Stimulated activated CD4-positive, alpha-beta T cell treated with anti-CD3 and anti-CD28 coated beads, Interleukin-4, amount 100 ng/mL, for 1 hour (primary cell): ENCODE measurements at places on chromosomes 7 and 10.

- DNase-seq, result no peak
Measured at GRCh38 chr10:12214093-12214492, 18.1 kb downstream of the CDC123 start.

GRCh38 chr10:69409176-69409495 lies 7.6 kb downstream of the TACR2 start:
- DNase-seq, result no peak

DNA sequence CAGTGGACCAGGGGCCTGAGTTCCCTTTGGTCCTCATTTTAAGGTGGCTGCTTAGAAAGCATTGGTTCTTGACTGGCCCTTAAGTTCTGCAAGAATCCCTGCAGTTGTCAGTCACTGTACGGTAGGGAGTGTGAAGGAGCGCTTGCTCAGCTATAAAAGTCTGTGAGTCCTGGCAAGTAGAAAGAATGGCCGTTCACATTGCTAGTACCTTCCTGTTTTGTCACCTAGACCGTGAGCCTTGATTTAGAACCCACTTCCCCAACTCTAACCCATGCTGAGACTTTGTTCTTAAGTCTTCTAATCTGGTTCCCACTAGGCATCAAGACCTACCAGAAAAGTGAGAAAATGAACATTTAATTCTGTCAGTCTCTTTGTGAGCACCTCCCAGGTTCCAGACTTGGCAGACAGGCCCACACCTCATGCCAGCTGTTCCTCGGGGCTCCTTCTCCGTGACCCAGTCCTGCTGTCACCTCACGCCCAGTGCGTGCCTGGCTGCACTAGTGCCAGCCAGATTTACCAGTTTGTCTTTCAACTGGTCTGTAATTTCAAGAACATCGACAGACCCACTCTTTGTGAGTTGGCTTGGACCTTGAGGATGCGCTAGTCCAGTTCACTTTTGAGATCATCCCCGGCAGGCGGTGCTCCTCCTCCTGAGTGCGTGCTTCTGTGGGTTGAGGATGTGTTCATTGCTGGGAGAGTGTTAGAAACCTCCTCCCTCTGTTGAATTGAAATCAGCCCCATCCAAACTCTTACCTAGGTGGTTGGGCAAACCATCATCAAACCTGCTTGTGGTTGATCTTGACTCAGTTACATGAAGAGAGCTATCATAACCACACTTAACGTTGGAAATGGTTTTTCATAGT lies 78.5 kb downstream of the SHH start:
- no peak for DNase-seq

GRCh38 chr7:148187471-148187870 lies 403.1 kb upstream of the C7orf33 start:
- no peak for DNase-seq

DNA sequence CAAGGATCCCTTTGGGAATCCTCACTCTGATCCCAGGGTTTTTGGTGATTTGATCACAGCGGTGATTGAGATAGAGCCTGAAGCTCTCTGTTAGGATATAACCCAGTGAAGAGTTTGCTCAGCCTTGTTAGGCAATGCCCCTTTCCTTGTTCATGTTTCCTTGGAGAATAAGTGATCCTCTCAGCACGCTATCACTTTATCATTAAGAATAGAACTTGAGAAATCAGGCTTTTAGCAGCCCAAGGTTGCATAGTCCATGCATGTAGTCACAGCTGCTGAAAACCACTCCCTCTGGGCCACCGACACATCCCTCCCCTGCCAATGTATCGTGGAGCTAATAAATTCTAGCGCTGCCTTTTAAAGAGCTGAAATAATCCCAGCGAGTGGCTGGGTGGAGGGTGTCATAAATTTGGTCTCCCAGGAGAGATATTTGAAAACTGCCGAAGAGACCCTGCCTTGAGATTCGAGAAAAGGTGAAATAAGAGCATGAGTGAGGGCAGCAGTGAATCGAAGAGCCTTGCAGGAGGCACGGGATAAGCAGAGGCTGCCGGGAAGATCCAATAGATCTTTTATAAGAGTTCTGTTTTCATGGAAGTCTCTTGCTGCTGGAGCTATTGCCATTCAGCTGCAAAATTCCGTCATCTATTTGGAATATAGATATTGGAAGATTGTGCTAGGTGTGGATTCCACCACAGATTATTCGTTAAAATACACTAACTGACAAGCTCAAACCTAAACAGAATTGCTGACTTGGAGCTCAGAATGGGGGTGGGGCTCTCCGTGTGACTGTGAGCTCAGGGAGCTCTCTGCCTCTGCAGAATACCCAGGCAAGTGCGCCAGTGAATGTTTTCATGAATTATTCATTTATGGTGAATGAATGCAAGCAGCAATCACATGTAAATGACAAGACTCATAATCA lies 249.8 kb downstream of the TRIL start:
- DNase-seq, result no peak

DNA sequence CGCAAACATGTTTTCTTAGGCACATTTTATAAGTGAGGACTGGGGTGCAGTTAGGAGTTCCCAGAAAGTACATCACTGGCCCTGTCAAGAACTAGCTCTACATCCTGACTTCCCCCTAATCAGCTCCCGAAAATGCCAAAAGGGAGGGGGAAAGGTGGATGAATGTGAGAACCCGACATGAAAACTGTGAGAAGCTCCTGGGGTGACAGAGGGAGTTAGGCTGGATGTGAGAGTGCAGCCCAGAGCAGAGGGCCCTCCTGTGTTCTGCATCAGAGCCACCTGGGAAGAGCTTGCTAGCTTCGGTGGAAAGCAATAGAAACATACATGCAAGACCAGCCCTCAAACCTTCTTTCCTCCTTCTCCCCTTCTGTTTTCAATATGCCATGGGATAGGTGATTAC lies 30.5 kb upstream of the SEM1 start:
- DNase-seq, result no peak

GRCh38 chr7:79965946-79966345 lies 168.7 kb upstream of the GNAI1 start:
- DNase-seq, result no peak

DNA sequence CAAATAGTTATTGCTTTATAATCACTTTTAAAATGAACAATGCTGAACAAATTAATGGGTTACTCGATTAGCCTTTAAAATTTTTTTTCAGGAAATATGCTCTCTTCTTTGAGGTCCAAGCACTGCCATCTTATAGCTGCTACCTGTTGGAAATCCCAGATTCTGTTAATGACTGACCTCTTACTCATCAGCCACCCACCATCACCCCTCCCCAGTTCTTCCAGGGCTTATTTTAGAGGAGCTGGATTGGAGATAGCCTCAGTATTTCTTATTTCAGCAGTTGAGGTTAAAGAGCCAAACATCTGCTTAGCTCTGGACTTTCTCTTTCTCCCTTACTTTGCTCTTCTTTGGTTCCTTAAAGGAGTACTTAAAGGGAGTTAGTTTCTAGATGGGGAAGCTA lies 420.0 kb downstream of the EXOC4 start:
- no peak for DNase-seq

- no peak for DNase-seq
Measured at GRCh38 chr7:98209166-98209920, 1.9 kb upstream of the BHLHA15 start.

GRCh38 chr7:78702770-78703169 lies 750.7 kb downstream of the MAGI2 start:
- no peak for DNase-seq

DNA sequence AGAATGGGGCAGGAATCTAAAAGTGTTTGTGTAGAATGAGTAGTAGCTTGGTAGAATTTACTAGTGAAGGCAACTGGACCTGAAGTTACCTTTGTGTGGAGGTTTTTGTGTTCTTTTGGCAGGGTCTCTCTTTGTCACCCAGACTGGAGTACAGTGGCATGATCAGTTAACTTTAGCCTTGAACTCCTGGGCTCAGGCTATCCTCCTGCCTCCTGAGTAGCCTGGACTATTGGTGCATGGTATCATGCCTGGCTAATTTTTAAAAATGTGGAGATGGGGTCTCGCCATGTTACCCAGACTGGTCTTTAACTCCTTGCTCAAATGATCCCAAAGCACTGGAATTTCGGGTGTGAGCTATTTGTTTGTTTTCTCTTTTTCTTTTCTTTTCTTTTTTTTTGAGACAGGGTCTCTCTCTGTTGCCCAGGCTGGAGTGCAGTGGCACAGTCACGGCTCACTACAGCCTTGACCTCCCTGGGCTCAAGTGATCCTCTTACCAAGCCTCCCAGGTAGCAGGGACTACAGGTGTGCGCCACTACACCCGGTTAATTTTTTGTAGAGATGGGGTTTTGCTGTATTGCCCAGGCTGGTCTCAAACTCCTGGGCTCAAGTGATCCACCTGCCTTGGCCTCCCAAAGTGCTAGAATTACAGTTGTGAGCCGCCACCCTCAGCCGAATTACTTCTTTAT lies 76.7 kb downstream of the MKLN1 start:
- DNase-seq, result no peak

- no peak for DNase-seq
Measured at GRCh38 chr10:75180592-75180991, 30.0 kb upstream of the VDAC2 start.

- DNase-seq, result no peak
Measured at GRCh38 chr10:49141541-49142332, 7.9 kb upstream of the FAM170B start.

DNA sequence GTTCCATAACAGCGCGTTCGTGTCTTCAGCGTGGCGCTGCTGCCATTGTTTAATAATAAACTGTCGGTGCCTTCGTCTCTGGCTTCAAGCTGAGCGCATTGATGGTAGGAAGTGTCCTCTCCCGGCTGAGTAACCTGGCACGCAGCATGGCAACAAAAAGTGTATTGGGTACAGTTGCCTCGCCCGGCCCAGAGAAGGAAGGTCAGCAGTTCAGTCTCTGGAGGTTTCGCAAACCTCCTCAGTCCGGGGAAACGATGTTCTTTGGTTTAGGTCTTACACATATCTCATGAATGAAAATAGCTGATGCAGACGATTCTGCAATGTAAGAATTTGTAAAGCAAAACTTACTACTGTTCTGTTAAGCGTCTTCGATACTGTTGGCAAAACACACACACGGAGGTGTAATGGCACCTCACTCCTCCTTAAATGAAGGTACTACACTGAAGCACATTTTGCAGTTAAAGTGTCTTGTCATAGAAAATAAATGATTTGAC lies 739 bp upstream of the CCDC186 start:
- no peak for DNase-seq

DNA sequence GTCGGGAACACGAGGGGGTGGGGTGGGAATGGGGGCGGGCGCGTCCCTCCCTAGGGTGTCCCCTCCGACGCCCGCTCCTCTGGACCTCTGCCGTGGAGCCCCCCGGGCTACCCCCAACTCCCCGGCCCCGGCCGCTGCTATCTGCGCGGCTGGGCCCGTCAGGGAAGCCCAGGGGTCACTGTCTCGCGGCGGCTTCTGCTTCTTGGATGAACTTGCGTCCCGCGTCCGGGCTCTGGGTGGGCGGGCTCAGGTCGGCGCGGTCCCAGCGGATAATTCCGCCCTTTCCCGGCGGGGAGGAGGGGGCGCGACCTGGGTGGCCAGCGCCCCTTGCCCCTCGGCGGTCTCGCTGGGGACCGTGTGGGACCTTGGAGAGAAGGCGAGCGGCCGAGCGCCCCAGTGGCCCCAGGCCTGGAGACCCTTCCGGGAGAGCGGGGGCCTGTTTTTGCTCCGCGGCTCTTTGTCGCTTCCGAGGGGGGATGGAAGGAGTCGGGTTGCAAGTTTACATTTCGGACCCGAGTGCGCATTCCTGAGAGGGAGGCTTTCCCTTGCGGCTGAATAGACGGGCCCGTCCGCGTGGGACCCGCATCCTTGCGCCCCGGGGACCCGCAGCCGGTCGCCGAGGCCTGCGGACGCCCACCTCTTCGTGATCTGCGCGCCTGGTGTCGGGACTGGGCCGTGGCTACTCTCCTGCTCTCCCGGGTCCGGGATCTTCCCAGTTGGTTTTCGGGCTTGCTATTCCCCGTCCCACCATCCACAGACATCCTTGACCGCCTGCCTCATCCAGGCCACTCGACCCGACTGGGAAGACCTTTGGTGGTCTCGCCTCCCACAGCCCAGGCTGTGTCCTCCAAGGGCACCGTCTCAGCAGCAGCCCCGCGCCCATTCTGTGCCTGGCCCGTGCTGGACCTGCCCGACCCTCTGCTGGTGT lies 812 bp downstream of the DOCK1 start:
- no peak for DNase-seq

DNA sequence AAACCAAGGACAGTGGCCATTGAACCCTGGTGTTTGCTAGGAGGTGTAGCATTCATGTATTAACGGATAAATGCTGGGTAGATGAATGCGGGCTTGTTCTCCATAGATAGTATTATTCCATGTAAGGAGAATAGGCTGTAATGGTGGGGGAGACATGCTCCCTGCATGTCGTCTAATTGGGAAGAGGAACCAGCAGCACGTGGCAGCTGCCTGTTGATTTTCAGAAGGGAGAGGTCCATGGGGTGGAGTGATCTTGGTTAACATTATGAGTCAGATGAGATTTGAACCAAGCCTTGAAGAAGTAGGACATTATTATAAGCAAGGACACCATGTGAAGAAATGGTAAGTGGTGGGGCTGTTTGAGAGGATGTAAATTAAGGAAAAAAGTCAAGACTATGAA lies 112.5 kb downstream of the WNT2 start:
- no peak for DNase-seq

DNA sequence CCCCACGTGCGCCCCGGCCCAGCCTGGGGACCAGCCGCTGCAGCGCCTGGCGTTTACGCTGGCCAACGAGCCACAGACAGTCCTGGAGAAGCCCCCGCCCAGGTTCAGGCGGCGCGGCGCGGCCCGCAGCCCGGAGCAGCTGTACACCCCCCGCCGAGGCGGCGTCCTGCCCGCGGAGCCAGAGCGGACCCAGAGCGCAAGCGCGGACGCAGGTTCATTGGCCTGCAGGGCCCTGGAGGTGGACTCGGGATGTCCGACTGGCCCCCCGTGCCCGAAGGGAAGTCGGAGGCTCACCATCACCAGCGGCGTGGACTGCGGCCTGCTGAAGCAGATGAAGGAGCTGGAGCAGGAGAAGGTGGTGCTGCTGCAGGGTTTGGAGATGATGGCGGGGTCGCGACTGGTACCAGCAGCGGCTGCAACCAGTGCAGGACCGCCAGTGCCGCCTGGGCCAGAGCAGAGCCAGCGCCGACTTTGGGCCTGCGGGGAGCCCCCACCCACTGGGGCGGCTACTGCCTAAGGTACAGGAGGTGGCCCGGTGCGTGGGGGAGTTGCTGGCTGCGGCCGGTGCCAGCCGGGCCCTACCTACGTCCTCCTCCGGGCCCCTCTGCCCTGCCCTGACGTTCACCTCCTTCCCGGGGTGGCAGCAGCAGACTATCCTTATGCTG lies 72.0 kb upstream of the KCTD7 start:
- no peak for DNase-seq

- DNase-seq, result no peak
Measured at GRCh38 chr7:87850836-87851593, 25.1 kb downstream of the SLC25A40 start.

DNA sequence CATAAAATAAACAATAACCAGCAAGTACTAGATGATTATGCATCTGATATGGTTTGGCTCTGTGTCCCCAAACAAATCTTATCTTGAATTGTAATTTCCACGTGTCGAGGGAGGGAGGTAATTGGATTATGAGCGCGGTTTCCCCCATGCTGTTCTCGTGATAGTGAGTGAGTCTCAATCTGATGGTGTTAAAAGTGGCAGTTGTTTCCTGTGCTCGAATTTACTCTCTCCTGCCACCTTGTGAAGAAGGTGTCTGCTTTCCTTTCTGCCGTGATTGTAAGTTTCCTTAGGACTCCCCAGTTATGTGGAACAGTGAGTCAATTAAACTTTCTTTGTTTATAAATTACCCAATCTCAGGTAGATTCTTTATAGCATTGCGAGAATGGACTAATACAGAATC lies 15.1 kb downstream of the CNTNAP2 start:
- no peak for DNase-seq

- no peak for DNase-seq
Measured at GRCh38 chr10:48511875-48512231, 93.0 kb downstream of the ARHGAP22 start.
